Endothelial cell of umbilical vein (primary cell): ENCODE measurements at places on chromosomes 7 and 10. TPM values are rescaled to one million over a fixed set of nuclear protein-coding genes. Genes with fewer than 3 reads are reported as not detected.

Gene BTBD16
- 0.78 TPM in 1 of 2 replicates, not detected in the other for total RNA-seq

Gene ASB10
- total RNA-seq: not detected in 2 replicates

Gene SCART1
- 1.0 and 1.1 TPM in 2 replicates for total RNA-seq

Gene ZNF727
- total RNA-seq: not detected in 2 replicates

Gene ADAM22
- total RNA-seq: 0.53 and 1.4 TPM in 2 replicates

DNA sequence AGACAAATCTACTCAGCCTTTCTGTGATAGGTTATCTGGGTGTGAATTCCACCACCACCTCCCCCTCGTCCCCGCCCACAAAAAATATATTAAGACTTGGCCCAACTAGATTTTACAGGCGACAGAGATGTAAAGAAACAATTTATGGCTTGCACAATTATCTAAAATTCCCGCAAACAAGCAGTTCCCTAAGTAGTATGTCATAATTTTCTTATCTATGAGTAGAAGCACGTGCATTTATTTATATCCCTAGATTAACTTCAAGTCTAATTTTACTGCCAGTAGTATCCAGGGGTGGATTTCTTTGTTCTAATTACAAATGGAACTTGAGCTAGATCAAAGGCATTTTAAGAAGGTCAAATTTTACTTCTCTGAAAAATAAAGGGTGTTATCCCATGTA lies 1.7 kb downstream of the TSPAN12 start:
- H3K27ac ChIP-seq: no peak overlapping the region
- H3K4me3 ChIP-seq: no peak overlapping the region
- no peak for DNase-seq
- H3K27me3 ChIP-seq: no peaks in the 10 kb centered on the region
- no peaks in the 10 kb centered on the region for H3K36me3 ChIP-seq

DNA sequence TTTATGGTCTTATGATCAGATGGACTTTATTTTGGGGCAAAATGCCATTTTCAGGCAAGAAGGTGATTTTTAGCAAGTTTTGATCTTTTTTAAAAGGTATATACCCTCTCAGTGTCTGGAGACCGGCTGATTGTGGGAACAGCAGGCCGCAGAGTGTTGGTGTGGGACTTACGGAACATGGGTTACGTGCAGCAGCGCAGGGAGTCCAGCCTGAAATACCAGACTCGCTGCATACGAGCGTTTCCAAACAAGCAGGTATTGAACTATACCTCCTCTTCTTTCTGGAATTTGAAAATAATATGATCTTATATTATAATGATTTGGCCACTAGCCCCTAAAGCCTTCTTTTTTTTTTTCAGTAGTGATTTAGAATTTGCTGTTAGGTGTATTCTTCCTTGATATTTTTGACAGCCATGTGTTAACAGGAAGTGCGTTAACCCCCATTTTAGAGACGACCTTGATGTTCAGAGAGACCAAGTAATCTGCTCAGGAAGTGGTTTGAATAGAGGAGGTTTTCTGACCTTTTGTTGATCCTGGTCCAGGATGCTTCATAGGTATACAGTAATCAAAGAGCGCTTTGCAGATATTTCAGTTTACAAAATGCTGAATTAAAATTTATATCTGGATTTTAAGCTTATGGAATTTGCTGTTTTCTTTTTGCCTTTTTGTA lies 6.2 kb downstream of the BUB3 start:
- H3K36me3 ChIP-seq: peaks cover 28% of the 10 kb centered on the region
- H3K4me1 ChIP-seq: peaks cover 44% of the 10 kb centered on the region
- no peak overlapping the region for H3K4me3 ChIP-seq
- no peaks in the 10 kb centered on the region for H3K27me3 ChIP-seq

DNA sequence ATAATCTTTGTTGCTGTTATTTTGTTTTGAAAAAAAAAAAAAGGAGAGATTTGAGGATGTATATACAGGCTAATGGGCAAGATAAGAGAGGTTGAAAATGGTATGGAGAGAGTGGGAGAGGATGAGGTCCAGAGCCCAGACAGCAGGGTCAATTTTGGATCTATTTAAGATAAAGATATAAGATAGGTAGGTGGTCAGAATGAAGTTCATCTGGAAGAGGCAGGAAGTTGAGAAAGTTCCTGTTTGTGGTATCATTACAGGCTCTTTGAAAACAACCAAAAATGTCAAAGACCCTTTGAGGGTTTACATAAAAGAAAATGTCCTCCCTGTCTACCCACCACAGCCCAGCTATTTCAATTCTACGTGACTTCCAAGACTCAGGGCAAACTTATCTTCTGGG lies 7.5 kb downstream of the CEP41 start:
- no peaks in the 10 kb centered on the region for H3K27me3 ChIP-seq
- H3K4me3 ChIP-seq: no peak overlapping the region
- peak overlapping the region; percentile 33 for H3K27ac ChIP-seq
- DNase-seq: no peak
- H3K36me3 ChIP-seq: no peaks in the 10 kb centered on the region
- H3K4me1 ChIP-seq: peaks cover 35% of the 10 kb centered on the region

DNA sequence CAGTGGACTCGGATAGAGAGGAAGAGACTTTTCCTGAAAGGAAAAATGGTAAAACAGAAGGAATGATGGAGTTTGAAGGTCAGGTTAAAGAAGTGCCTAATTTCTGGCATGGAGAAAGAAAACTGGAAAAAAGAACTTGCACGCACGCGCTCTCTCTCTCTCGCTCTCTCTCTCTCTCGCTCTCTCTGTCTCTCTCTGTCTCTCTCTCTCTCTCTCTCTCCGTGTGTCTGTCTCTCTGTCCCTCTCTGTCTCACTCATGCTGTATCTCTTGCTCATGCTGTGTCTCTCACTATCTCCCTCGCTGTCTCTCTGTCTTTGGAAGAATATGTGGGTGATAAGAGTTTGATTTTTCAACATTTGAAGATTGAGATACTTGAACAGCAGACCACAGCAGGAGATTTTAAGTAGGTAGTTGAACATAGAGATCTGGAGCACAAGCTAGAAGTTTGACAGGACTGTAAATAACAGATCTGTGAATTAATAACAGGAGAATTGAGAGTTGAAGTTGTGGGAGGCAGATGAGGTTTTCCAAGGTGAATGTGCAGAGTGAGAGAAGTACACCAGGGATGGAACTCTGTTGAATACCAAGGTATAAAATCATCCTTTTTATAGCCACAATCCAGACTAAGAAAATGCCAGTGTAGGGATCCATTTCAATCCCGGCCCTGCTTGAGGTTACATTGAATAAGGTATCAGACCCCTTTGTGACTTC lies 33.1 kb downstream of the ADD3 start:
- H3K36me3 ChIP-seq: no peaks in the 10 kb centered on the region
- H3K4me3 ChIP-seq: no peak overlapping the region
- H3K27me3 ChIP-seq: no peaks in the 10 kb centered on the region
- no peak overlapping the region for H3K27ac ChIP-seq

GRCh38 chr7:36001546-36001945 lies 151.5 kb upstream of the EEPD1 start:
- peaks cover 3% of the 10 kb centered on the region for H3K27me3 ChIP-seq
- no peaks in the 10 kb centered on the region for H3K4me1 ChIP-seq
- H3K36me3 ChIP-seq: no peaks in the 10 kb centered on the region
- no peak for DNase-seq

DNA sequence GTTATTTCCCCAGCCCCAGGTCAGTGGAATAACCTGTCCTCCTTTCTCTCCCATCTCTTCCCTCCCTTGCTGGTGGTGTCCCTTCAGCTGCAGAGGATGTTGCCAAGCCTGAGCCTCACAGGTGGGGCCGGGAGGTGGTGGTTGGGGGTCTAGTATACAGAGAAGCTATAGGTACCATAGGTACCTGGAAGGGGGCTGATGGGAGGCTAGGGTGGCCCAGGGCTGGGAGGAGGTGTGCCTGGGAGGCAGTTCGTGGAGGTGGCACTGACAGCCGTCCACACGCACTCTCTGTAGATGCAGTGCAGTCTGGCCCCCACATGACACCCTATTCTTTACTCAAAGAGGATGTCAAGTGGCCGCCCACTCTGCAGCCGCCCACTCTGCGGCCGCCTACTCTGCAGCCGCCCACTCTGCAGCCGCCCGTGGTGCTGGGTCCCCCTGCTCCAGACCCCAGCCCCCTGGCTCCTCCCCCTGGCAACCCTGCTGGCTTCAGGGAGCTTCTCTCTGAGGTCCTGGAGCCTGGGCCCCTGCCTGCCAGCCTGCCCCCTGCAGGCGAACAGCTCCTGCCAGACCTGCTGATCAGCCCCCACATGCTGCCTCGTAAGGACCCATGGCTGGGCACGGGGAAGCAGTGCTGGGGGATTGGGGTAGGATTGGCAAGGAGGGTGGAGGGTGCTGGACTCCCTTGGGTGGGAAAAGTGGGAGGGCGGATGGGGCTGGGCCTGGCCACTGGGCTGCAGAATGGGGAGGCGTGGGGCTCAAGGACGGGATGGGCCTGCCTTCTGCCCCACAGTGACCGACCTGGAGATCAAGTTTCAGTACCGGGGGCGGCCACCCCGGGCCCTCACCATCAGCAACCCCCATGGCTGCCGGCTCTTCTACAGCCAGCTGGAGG lies 9.5 kb downstream of the IRF5 start:
- H3K4me1 ChIP-seq: no peaks in the 10 kb centered on the region
- H3K4me3 ChIP-seq: no peak overlapping the region
- no peak for DNase-seq
- no peak overlapping the region for H3K27ac ChIP-seq
- no peaks in the 10 kb centered on the region for H3K27me3 ChIP-seq
- peaks cover 2% of the 10 kb centered on the region for H3K36me3 ChIP-seq

GRCh38 chr7:128833946-128834325 lies 3.7 kb downstream of the FLNC start:
- no peaks in the 10 kb centered on the region for H3K27me3 ChIP-seq
- H3K36me3 ChIP-seq: peaks cover 7% of the 10 kb centered on the region
- H3K27ac ChIP-seq: peak overlapping the region; percentile 85
- H3K4me1 ChIP-seq: peaks cover 39% of the 10 kb centered on the region
- DNase-seq: no peak

DNA sequence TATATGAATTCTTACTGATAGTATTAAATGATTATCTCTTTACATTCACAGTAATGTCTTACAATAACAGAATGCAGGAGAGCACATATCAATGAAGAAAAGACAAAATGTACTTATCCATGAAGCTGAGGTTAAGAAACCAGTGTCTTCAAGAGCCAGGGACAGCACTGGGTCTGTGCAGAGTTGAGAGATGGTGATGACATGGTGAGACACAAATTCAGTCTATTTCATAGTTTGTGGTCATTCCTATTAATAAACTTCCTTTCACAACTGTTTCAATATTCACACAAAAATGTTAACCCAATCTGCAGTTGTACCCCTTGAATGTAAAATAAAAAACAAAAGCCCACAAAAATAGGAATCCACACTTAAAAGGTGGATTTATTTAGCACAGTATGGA lies 5.3 kb upstream of the MAGI2 start:
- no peak for DNase-seq
- H3K27ac ChIP-seq: no peak overlapping the region
- peaks cover 19% of the 10 kb centered on the region for H3K4me1 ChIP-seq
- H3K4me3 ChIP-seq: no peak overlapping the region
- peaks cover 9% of the 10 kb centered on the region for H3K36me3 ChIP-seq

- DNase-seq: no peak
- H3K4me3 ChIP-seq: no peak overlapping the region
- no peaks in the 10 kb centered on the region for H3K4me1 ChIP-seq
- H3K36me3 ChIP-seq: no peaks in the 10 kb centered on the region
- H3K27ac ChIP-seq: no peak overlapping the region
Measured at GRCh38 chr10:124568339-124568738, 106.7 kb downstream of the LHPP start.

GRCh38 chr10:121448766-121449421 lies 149.3 kb downstream of the FGFR2 start:
- H3K4me1 ChIP-seq: no peaks in the 10 kb centered on the region
- H3K27me3 ChIP-seq: no peaks in the 10 kb centered on the region
- H3K36me3 ChIP-seq: no peaks in the 10 kb centered on the region
- H3K27ac ChIP-seq: no peak overlapping the region
- no peak for DNase-seq

DNA sequence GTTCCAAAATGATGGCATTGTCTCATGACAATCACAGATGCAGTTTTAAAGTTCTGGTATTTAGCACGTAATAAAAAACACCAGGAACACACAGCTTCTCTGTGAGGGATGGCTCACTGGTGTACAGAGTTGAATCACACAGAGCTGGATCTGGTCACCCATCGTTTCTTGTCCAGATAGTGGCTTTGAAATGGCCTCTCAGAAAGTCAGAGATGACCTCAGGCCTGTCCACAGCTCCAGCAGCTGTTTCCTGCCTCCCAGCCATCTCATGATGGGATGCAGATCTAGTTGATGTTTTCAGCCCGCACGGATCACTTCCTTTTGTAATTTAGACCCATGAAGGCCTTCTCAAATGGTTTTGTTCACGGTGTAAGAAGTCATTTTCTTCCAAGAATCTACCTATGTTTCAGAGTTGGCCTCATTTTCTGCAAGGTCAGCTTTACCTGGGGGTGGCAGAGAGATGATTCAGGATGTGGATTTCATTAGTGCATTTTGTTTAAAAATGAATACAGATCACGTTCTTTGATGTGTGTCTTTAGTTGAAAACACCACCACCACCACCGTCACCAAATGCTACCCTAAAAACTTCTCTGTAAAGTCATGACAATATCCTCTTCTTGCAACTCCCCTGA lies 166.2 kb downstream of the SNX10 start:
- H3K27ac ChIP-seq: peak overlapping the region; percentile 4
- H3K4me3 ChIP-seq: no peak overlapping the region
- no peaks in the 10 kb centered on the region for H3K27me3 ChIP-seq
- DNase-seq: peak; percentile 65

GRCh38 chr10:88851706-88852105 lies at the start of gene ANKRD22:
ANKRD22 (minus strand) TSS chr10:88851844; CDS start chr10:88851607, 237 bp downstream.
- DNase-seq: no peak
- H3K27ac ChIP-seq: no peak within 1 kb of the TSS
- H3K36me3 ChIP-seq: no peaks in the 10 kb centered on the region
- peaks cover 7% of the 10 kb centered on the region for H3K27me3 ChIP-seq

GRCh38 chr7:67753891-67754290 lies 757.3 kb downstream of the TYW1 start:
- H3K27me3 ChIP-seq: no peaks in the 10 kb centered on the region
- no peak overlapping the region for H3K4me3 ChIP-seq
- H3K36me3 ChIP-seq: no peaks in the 10 kb centered on the region

- H3K4me3 ChIP-seq: no peak overlapping the region
- no peak for DNase-seq
Measured at GRCh38 chr10:101222683-101223273, 6.5 kb downstream of the LBX1 start.

GRCh38 chr7:33590916-33591315 lies 314.4 kb upstream of the BMPER start:
- H3K27ac ChIP-seq: peak overlapping the region; percentile 27
- H3K36me3 ChIP-seq: no peaks in the 10 kb centered on the region
- H3K27me3 ChIP-seq: no peaks in the 10 kb centered on the region
- DNase-seq: peak; percentile 63
- no peak overlapping the region for H3K4me3 ChIP-seq

GRCh38 chr7:67758551-67758950 lies 761.9 kb downstream of the TYW1 start:
- no peak overlapping the region for H3K4me3 ChIP-seq
- no peaks in the 10 kb centered on the region for H3K27me3 ChIP-seq
- no peaks in the 10 kb centered on the region for H3K36me3 ChIP-seq

- DNase-seq: no peak
- no peak overlapping the region for H3K27ac ChIP-seq
- no peaks in the 10 kb centered on the region for H3K36me3 ChIP-seq
Measured at GRCh38 chr10:78375854-78376785, 342.5 kb downstream of the RPS24 start.

GRCh38 chr10:27457966-27458365 lies 46.1 kb upstream of the RAB18 start:
- H3K27ac ChIP-seq: no peak overlapping the region
- no peak overlapping the region for H3K4me3 ChIP-seq
- H3K36me3 ChIP-seq: no peaks in the 10 kb centered on the region
- no peaks in the 10 kb centered on the region for H3K27me3 ChIP-seq
- no peaks in the 10 kb centered on the region for H3K4me1 ChIP-seq

- H3K4me1 ChIP-seq: no peaks in the 10 kb centered on the region
- DNase-seq: no peak
- no peak overlapping the region for H3K27ac ChIP-seq
- H3K36me3 ChIP-seq: no peaks in the 10 kb centered on the region
- no peaks in the 10 kb centered on the region for H3K27me3 ChIP-seq
Measured at GRCh38 chr7:96685755-96686154, 23.9 kb downstream of the SEM1 start.
